ENCODE measurements at places on chromosomes 7 and 10.

DNA sequence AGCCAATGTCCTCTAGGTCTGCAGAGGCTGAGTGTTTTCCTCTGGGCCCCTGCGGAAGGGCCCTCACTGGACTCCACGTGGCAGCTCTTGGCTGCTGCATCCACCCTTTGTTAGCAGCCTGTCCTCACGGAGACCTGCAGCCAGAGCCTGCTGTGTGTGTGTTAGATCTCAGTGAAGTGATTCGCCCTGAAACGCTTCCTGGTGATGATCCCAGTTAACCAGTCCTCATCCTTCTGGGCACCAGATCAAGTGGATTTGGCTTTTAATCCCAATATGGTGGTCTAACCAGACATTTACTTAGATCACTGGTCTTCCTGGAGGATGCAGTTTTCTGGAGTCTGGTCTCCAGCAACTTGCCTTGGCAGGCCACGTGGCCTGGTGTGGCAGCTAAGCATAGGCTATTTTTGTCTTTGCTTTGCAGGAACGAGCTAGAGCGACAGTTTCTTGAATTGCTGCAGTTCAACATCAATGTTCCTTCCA lies 39.5 kb upstream of the GJD4 start:
- no peak for DNase-seq

DNA sequence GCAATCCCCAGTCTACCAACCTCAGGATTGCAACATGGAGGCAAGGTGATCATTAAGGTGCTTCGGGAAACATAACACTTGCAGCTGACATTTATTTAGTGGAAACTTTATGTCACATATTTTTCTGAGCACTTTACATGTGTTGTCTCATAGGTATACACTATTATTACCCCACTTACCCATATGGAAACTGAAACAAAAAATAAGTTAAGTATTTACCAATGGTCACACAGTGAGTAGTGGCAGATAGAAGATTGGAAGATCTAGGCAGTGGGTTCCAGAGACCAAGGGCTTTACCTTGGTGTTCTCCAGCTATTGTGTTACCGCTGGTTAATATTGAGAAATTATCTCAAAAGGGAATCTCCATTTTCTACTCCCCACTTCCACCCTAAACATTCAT lies 1279.1 kb upstream of the SORCS1 start:
- no peak for DNase-seq

DNA sequence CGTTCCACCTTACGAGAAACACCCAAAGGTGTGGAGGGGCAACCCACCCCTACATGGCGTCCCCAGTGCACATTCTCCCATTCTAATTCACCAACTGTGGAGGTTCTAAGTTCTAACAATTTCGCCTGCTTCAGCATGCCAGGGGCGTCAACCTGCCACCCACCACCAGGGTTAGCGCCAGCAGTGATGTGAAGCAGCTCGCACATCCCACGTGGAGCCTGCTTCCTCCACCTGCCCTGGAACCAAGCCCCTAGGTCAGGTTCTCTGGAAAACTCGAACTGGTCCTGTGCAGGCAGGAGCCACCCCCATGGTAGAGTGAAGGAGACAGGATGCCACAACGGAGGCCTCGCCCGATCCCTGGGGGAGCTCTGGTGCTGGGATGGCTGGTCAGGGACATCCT lies 33.3 kb upstream of the FXYD4 start:
- no peak for DNase-seq

GRCh38 chr10:76021398-76021797 lies 590.0 kb downstream of the LRMDA start:
- DNase-seq = no peak

GRCh38 chr7:137574812-137575211 lies 231.3 kb upstream of the PTN start:
- DNase-seq = no peak

All from NCI-H748 treated with DMSO at 0.1 percent for 48 hours (cell line).